ENCODE measurements at places on chromosomes 1 and 21.
A peak's percentile ranks its signal among the peaks of the same experiment; 100 is the strongest.

GRCh38 chr1:54995835-54996234 is 2.9 kb upstream of the BSND start:
- DNase-seq = no peak

DNA sequence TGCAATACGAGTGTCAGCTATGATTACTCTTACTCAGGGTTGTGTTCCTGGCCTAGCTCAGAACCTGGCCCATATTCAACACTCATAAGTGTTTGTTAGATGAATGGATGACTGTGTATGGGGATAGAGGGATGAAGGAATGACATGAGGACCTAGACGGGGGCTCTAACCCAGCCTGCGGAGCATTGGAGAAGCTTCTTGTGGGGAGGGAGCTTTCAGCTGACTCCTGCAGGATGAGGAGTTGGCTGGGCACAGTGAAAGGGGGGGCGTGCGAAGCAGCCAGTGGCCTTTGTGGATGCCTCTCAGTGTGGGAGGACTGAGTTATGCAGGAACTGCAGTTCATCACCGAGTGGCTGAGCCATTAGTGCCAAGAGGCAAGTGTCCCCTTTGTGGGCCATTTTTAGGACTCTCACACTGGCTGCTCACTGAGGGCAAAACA is 1.2 kb upstream of the EXTL1 start:
- no peak for DNase-seq

DNA sequence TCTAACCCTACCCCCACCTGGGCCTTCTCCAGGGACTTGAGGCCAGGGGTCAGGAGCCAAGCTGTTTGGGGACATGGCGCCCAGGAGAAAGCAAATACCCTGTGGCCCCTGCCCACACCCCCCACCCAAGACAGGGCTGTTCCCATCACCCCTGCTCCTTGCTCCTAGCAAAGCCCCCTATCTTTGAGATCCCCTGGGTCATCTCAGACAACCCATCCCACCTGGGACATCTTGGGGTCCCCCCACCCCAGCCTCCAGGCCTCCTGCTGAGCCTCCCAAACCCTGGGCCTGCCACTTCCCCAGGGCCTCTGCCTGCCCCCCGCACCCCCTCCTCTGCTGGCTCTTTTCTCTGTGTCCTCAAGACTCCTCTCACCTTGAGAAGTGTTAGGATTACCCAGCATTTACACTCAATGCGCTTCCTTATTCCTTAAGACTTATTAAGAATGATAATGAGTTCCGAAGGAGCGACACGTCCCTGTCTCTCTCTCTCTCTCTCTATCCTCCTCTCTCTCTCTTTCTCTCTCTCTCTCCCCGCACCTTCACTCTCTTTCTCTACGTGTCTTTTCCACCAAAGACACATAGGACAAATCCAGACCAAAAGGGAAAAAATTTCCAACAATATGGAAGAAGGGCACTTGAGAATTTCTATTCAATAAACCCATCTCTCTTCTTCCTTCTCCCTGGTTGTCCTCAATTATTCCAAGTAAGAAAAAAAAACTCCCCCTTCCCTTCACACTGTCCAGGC is 7.2 kb downstream of the CASZ1 start:
- no peak for DNase-seq

DNA sequence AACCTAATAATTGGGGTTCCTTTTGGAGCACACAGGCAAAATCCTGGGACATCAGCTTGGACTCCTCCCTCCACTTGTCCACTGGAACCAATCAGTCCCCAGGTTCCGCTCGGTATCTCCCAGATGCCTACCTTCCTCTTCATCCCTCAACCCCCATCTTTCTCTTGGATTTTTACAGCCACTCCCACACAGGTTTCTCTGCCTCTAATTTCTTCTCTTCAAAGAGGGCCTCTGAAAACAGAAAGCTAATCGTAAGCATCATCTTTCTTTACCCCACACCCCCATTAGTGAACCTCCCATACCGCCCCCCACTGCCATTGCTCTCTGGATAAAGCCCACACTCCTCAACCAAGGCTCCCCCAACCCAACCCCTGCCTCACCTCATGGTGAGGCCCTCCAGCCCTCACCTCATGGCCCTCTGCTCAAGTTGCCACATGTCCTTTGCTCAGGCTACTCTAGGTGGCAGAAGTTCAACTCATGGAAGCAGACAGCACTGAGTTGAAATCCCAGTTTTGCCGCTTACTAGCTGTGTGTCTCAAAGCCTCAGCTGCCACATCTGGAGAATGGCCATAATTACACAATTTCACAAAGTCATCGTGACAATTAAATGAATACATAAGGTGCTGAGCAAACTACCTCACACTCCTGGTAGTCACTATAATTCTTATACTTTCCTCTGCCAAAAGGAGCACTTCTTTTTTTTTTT is 18.1 kb upstream of the WASF2 start:
- DNase-seq = no peak

DNA sequence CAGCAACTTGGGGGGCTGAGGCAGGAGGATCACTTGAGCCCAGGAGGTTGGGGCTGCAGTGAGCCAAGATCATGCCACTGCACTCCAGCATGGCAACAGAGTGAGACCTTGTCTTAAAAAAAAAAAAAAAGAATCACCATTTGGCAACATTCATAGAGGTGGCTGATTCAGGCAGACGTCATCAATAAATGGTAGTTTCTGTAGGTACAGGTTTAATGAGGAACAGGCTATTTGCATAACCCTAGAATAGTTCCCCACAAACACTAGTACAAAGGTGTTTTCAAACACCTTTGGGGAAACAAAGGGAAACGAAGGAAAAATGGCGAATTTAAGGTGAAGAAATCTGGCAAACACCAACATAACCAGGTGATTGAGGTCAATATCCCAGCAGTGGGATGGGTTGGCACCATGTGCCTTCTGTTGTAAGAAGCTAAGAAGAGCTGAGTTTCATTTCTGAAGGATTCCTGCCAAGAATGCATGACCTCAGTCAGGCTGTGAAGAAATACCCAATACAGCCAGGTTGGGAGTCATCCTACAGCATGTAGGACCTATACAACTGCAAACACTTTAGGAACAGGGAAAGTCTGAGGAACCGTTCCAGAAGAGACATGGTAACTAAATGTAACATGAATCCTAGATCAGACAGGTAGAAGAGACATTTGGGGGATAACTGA is 5.6 kb downstream of the LPAR3 start:
- no peak for DNase-seq

- peak; percentile 74 for DNase-seq
These were observed 12.6 kb downstream of the ZC3H12A start for GRCh38 chr1:37486680-37487618.

DNA sequence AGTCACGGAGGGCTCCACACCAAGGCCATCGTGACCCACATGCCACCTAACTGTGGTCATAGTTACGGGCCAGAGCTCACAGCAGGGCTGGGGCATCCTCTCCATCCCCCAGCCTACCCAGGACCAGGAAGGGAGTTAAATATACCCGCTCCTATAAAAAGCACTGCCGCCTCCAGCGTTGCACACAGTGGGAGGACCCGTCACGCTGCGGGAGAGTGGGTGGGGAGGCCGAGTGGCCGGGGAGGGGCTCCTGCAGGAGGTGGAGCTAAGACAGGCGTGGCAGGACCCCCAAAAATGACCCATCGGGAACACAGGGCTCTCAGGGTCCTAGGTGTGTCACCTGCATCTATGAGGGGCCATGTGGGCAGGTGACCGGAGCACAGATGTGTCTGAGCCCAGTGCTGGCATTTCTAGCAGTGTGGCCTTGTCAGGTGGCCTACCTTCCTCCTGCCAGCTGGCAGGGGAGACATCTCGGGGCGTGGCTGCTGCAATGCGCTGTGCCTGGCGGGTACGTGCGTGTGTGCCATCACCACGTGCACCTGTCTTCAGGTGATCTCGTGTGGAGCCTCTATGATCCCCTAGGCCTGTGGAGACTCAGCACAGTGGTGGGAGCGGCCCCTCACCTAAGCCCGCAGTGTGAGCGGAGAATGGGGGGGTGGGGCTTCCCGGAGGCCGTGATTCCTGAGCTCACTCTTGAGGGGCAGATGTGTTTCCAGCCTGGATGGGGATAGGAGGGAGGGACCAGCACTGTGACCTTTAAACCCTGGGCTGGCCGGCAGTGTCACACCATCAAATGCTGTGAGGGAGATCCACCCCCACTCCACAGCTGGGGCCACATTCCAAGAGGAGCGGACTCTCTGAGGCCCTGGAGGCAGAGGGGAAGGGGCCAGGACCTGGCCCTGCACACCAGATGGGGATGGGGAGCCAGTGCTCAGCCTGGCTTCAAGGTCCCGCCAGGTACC is 17.7 kb downstream of the AGRN start:
- no peak for DNase-seq

GRCh38 chr1:35186239-35186638 is 6.7 kb downstream of the SFPQ start:
- DNase-seq = no peak

- DNase-seq = no peak
These were observed 39.6 kb upstream of the GPR52 start for GRCh38 chr1:174408146-174408545.

DNA sequence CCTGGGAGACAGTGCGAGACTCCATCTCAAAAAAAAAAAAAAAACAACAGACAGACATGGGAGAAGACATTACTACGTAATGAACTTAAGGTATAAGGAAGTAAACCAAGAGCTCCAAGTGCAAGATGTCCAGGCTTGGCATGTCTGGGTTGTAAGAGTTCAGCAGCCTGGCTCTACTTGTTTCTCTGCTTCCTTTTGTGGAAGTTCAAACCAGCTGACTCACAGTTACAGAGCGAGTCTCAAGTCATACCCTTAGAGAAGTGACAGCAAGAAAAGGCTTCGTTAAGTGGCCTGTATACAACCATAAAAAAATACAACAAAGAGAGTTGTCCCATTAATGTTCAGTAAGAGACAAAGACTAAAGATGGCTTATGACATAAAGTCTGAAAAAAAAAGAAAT is 1.3 kb downstream of the RIT1 start:
- no peak for DNase-seq

DNA sequence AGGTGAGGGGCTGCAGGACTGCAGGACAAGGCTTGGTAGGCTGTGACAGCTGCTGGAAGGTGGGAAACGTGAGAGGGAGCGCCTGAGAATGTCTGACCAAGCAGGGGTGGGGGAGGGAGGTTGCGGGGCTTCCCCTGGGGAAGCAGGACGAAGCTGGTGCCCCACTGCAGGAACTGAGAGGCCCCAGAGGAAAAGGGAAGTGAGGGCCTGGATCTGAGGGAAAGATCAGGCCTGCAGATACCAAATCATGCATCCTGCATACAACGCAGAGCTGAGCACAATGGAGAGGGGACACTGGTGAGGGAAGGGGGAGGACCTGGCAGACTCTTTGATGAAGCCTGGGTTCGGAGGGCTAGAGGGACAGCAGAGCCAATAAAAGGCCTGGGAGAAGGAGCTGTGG is 65.7 kb upstream of the BACE2 start:
- no peak for DNase-seq

GRCh38 chr1:185670187-185670627 is 64.0 kb upstream of the HMCN1 start:
- no peak for DNase-seq

DNA sequence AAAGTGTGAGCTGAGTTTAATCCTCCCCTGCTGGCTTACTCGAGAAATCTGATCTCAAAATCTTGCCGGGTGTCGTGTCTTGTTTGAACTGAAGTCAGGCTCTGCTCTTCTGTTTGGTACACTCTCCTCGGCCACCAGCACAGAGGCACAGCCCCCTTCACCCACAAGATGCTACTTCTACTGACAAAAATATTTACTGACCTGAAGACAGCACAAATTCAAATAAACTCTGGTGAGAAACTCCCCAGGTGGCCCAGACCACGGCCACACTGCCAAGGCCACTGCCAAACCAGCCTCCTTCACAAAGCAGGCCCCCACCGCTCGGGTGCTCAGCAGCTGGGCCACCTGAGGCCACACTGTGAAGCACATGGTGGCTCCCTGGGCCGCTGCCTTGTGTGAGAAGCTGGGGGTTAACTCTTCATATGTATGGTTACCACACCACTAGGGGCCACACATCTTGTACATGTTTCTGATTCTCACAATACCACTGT is 80.6 kb downstream of the TGFBR3 start:
- DNase-seq = no peak

- DNase-seq = no peak
These were observed 142.8 kb upstream of the RAB4A start for GRCh38 chr1:229128066-229128608.

DNA sequence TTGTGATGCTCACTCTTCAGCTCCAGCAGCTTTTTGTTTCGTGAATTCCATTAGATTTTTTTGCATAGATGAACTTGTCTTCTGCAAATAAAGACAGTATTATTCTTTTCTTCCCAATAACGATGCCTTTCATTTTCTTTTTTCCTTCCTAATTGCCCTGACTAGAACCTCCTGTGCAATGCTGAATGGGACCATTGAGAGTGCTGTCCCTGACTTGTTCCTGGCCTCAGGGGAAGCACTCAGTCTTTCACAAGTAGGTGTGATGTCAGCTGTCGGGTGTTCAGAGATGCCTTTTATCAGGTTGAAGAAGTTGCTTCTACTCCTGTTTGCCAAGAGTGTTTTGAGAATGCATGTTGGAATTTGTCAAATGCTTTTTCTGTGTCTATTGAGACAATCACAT is 64.3 kb upstream of the ADARB1 start:
- no peak for DNase-seq

- no peak for DNase-seq
These were observed 2.5 kb downstream of the KRTAP10-4 start for GRCh38 chr21:44576025-44576420.

GRCh38 chr1:37602750-37603694 is 7.3 kb upstream of the GNL2 start:
- no peak for DNase-seq

DNA sequence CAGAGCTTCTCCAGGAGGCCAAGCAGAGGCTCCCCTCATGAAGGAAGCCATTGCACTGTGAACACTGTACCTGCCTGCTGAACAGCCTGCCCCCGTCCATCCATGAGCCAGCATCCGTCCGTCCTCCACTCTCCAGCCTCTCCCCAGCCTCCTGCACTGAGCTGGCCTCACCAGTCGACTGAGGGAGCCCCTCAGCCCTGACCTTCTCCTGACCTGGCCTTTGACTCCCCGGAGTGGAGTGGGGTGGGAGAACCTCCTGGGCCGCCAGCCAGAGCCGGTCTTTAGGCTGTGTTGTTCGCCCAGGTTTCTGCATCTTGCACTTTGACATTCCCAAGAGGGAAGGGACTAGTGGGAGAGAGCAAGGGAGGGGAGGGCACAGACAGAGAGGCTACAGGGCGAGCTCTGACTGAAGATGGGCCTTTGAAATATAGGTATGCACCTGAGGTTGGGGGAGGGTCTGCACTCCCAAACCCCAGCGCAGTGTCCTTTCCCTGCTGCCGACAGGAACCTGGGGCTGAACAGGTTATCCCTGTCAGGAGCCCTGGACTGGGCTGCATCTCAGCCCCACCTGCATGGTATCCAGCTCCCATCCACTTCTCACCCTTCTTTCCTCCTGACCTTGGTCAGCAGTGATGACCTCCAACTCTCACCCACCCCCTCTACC is 19.1 kb downstream of the CSF1 start:
- no peak for DNase-seq

DNA sequence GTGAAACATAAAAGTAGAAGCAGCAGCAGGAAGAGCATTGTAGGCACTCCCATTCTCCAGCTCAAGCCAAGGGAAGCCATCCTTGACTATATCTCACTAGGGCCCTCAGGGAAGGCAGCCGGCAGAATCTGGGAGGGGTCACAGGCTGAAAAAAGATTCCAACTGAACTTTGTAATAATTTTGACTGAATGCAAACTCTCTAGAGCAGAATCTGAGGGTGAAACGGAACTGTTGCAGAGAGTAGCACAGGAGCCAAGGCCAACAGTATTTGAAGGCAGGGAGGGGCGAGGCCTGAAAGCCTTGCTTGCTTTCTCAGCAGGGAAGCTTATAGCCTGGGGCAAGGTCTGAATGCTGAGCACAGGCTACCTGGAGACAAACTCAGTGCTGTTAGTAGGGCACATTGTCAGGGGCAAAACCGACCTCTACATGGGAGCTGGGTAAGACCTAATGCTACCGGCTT is 180.6 kb downstream of the COL24A1 start:
- no peak for DNase-seq
